ENCODE measurements at places on chromosomes 3 and 15. TPM values are rescaled to one million over a fixed set of nuclear protein-coding genes. Genes with fewer than 3 reads are reported as not detected.

- DNase-seq = no peak
Observed at GRCh38 chr3:179969525-179969924, 67.2 kb downstream of the PEX5L start.

DNA sequence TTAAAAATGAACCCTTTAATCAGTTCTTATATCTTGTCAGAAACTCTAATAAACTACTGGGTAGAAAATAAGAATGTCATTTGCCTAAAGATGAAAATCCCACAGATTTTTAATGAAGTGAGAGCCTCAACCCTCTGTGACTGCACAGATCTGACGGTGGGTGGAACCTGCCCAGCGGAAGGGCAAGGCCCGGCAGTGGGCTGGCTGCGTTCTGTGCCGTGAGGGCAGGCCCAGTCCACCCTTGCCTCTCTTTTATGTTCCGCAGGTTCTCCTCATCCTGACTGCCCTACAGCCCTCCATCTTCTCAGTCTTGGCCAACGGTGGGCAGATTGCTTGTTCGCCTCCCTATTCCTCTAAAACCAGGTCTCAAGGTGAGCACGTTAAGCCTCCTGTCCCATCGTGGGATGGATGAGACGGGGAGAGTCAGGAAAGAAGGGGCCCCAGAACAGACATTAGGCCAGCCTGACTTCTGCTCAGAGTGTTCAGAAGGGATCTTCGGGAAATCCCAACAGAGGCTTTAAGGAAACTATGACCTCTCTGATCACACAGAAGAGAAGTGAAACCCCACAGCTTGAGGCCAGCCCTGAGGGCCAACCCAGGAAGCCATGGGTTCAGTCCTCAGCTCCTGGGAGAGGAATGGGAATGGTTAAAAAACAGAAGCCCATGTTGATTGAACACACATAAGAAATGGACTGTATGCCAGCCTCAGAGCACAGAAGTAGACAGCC is 16.0 kb downstream of the SLC51A start:
- no peak for DNase-seq

- DNase-seq = no peak
Observed at GRCh38 chr15:58387130-58387529, 44.7 kb upstream of the LIPC start.

GRCh38 chr3:196969660-196970546 is 1.3 kb upstream of the PIGZ start:
- peak; percentile 83 for DNase-seq

DNA sequence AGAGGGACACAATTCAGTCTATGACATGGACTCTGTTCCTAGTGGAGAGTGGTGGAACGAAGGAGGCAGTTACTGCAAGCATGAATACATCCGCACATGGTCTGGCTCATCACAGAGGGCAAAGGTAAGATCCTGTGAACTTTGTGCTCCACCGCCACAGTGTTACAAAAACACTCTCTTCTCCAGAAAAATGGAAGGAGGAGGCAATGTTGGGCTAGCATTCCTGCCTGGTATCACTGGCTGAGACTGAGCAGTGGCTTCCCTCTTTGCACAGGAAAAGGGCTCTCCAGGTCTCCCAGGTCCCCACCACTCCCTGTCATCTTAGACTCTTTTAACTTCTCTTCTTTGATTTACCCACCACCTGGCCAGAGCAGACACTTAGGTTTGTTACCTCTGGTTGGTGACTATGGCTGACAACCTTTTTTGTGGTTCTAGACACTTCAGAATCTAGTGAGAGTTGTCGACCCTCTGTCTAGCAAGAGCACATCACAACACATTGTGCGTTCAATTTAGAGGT is 1.5 kb upstream of the EEFSEC start:
- no peak for DNase-seq

GRCh38 chr15:79209116-79209515 is 73.4 kb upstream of the ANKRD34C start:
- no peak for DNase-seq

DNA sequence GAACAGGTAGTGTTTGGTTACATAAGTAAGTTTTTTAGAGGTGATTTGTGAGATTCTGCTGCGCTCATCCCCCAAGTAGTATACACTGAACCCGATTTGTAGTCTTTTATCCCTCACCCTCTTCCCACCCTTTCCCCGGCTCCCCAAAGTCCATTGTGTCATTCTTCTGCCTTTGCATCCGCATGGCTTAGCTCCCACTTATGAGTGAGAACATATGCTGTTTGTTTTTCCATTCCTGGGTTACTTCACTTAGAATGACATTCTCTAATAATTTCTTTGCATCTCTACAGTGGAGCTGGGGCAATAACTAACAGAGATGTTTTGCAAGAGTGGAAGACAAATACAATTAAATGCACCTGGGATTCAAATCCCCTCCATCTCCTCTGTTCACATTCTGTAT is 93.2 kb downstream of the TP63 start:
- no peak for DNase-seq

GRCh38 chr15:44033894-44034293 is 161.2 kb downstream of the FRMD5 start:
- no peak for DNase-seq

DNA sequence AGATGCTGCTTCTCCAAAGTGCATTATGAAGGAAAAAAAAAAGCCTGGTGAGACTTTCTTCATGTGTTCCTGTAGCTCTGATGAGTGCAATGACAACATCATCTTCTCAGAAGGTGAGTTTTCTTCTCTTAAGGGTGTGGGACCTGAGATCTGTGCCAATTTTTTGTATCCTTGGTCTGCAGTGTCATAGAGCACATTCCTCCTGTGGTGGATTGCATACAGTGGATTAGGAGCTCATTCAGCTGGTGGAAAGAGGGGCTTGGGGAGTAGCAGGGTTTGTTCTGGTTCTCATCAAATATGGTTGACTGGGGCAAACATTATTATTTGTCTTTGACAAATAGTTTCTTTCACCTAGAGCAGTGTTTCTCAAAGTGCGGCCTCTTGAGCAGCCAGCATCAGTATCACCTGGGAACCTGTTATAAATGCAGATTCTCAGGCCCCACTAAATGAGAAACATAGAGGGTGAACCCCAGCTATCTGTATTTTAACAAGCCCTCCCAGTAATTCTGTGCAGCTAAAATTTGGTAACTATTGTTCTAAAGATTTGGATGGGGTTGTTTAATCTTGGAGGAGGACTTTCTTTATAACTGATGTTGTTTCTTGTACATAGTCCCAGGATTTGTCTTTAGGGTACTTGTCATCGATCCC is 44.1 kb downstream of the TGFBR2 start:
- no peak for DNase-seq

- peak; percentile 14 for DNase-seq
Observed at GRCh38 chr15:43376017-43376705, 5.3 kb downstream of the TUBGCP4 start.

DNA sequence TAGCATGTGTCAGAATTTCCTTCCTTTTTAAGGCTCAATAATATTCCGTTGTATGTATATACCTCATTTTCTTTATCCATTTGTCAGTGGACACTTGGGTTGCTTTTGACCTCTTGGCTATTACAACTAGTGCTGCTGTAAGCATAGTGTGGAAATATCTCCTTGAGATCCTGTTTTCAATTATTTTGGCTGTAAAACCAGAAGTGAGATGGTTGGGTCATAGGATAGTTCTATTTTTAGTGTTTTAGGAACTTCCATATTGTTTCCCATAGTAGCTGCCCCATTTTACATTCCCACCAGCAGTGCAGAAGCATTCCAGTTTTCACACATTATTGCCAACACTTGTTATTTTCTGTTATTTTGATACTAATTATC is 70.4 kb upstream of the C15orf39 start:
- no peak for DNase-seq

DNA sequence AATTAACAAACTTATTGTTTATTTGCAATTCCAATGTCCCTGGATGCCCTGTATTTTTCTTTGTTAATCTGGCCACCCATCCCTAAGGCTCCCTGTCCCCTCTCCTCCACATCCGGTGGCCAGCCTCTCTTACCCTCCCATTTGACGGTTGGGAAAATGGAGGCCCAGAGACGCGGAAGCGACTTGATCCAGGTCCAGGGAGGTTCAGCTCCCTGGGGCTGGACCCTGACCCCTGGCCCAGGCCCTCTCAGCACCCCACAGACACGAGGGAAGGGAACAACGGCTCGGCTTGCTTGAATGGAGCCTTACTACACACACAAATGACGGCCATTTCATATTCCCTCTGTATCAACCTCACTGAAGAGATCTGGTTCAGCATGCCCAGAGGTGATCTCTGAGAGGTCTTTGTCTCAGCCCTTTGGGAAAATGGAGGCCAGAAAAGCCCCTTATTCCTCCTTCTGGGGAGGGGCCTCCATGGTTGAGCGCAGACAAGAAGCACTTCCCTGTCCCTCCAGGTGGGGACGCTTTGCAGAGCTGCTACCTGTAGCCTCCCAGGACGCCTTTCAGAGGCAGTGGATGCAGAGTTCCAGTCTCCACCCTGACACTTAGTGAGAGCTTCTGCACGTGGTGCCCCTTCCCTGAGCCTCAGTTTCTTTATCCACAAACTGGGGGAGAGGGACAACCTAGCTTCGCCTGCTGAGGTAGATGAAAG is 82.1 kb downstream of the ATP2B2 start:
- DNase-seq = no peak

GRCh38 chr3:116306720-116307119 is 138.6 kb downstream of the LSAMP start:
- no peak for DNase-seq

DNA sequence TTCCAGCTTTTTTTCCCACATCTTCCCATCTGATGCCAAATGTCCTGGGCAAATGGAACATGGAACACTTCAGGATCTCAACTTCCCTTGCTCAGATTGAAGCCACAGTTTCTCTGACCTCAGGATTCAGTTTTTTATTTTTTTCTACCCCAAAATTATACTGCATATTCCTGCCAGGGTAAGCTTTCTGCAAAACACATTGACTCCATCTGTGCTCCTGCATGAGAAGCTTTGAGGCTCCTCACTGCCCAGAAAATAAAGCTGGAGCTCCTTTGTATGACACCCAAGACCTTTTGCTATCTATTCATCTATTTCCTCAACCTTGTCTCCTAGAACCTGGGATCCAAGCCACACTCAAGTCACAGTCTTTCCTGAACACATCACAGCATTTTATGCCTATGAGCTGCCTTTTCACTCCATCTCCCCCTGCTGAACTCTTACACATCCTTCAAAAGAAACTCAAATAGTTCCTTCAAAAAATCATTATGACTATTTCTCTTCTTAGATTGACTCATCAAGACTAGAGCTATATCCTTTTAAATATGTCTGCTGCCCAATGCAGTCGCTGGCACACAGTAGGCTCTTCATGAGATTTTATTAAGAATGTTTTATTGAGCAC is 57.4 kb upstream of the PSMD6 start:
- DNase-seq = no peak

DNA sequence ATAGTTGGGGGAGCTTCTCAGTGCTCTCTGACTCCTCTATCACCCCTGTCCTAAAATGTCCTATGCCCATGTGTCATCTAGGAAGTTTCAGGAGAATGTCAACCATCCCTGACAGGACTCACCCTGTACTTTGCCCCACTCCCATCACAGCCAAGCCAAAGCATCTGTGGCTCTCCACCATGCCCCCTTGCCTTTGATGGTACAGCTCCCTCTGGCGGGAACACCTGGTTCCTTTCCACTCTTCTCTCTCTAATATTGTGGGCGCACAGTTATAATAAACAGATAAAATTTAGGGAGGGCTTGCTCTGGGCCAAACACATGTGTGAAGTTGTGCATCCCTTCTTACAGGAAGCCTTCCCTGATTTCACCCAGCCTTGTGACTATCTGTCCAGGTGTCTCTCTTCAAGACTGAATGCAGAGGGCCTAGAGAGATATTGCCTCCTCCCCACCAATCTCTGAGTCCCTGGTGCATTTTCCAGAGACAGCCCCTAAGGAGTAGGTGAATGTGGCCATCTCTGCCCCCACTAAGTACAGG is 62.8 kb downstream of the ISG20 start:
- DNase-seq = no peak

GRCh38 chr3:123258811-123259420 is 57.2 kb downstream of the SEC22A start:
- DNase-seq = no peak

DNA sequence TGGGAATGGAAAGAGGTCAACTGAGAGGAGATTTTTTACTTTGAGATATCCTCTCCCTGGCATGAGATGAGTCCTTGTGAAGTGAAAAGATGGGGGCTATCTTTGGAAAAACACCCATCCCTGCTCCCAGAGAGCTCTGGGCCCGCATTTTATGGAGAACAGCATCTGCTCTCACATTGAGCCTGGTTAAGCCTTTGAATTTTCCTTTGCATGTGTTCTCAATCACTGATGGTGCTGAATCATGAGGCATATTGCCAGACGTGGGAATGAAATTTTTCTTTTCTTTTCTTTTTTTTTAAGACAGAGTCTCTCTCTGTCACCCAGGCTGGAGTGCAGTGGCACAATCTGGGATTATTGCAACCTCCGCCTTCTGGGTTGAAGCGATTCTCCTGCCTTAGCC is 24.4 kb downstream of the TMEM45A start:
- no peak for DNase-seq

The SEMA5B gene
- not detected for total RNA-seq

The GREM1 gene
- total RNA-seq = not detected

The PRR20G gene
- total RNA-seq = not detected

The GOLGA8S gene
- not detected for total RNA-seq

Measured in activated naive CD8-positive, alpha-beta T cell treated with anti-CD3 and anti-CD28 coated beads for 36 hours (primary cell).